ENCODE measurements at places on chromosomes 1 and 21. TPM values are rescaled to one million over a fixed set of nuclear protein-coding genes. Genes with fewer than 3 reads are reported as not detected.
A peak's percentile ranks its signal among the peaks of the same experiment; 100 is the strongest.

DNA sequence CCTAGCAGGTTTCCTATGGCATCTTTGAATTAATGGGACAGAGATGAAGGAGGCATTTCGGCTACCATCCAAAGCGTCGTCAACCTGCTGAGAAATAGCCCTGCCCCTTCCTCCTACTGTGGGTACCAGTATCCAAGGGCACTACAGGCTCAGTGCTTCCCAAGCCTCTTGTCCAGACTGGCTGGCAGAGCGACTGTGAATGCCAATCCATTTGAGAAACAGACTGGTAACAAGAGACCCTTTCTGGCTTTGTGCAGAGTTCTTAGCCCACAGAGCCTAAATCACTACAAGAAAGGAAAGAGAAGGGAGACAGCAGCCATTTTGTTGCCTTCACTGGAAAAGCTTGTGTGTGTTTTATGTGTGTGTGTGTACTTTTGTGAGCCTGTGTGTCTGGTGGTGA lies 115.5 kb downstream of the HMGB4 start:
- no peak for DNase-seq

GRCh38 chr1:229893762-229894444 lies 173.1 kb upstream of the GALNT2 start:
- DNase-seq = no peak

GRCh38 chr1:226201029-226201593 lies 14.6 kb upstream of the ACBD3 start:
- DNase-seq = peak; percentile 74

- DNase-seq = no peak
Observed at GRCh38 chr1:193083365-193084088, 21.7 kb downstream of the GLRX2 start.

- no peak for DNase-seq
Observed at GRCh38 chr1:243708210-243708609, 141.8 kb downstream of the AKT3 start.

- no peak for DNase-seq
Observed at GRCh38 chr1:78712467-78713051, 62.9 kb downstream of the IFI44 start.

DNA sequence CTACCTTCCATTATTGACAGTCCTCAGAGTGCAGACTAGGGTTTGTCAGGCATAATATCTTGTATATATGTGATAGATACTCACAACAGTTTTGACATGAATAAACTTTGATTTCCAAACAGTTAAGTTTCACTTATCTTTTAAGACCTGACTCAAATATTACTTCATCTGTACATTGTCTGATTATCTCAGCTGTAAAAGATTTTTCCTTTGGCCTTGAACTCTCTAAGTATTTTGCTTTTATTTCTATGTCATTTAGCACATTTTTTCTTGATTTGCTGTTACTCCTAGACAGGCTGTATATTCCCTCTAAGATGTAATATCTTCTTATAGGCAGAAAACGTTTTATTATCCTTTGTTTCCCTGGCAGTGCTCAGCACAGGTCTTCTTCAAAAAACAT lies 65.6 kb upstream of the DMRTA2 start:
- DNase-seq = no peak

DNA sequence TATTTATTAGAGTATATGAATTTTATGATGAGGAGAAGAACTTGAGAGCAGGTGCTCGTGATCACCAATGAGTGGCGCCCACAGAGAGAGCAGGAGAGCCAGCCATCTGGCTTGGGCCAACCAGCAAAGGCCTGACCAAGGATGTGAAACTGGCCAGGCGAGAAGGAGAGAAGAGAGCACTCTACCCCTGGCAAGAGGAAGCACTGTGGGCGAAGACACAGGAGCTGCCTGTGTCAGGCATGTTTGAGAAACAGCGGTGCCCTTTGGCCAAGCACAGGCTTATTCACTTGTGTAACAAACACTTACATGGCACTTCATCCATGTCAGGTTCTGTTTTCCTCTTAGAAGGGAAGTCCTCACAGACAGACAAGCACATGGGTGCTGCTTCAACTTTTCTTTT lies 4.2 kb upstream of the SIPA1L2 start:
- DNase-seq = no peak

Gene FNDC10
- total RNA-seq = 15.1 TPM

Gene LYPD8
- total RNA-seq = not detected
